ENCODE measurements at places on chromosomes 2 and 18.

DNA sequence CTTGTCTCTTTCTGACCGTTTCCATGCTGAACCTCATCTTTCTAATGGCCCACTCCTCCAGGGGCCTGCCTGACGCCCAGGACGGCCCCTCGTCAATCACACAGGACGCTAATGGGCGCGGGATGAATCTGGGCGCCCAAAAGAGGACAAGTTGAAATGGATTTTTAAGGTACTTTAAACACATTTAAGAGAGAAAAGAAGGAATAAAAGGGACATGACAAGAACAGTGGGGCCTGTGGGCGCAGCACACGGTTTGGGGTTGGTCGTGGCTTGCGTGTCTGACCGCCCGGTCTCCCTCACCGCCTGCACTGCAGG, 607 bp upstream of the UBE2F start:
- DNase-seq = no peak

GRCh38 chr2:228600265-228600664, 418.8 kb upstream of the SPHKAP start:
- no peak for DNase-seq

- DNase-seq = no peak
Observed at GRCh38 chr2:235165136-235165535, 213.3 kb downstream of the SH3BP4 start.

DNA sequence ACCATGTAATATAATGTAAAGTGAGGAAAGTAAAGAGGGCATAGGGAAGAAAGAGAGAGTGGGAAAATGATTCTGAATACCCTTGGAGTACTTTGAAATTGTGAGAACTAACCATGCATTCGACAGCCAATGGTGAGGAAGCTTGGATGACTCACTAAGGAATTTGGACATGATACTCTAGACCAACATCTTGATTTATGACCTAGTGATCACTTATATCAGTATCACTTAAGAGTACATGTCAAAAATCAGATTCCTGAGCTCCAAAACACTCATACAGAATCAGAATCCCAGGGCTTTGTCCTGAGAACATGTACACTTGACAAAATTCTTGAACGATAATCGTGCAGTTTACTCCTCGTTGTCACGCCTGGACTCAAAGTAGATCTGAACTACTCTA, 1899.8 kb upstream of the PIK3C3 start:
- no peak for DNase-seq

DNA sequence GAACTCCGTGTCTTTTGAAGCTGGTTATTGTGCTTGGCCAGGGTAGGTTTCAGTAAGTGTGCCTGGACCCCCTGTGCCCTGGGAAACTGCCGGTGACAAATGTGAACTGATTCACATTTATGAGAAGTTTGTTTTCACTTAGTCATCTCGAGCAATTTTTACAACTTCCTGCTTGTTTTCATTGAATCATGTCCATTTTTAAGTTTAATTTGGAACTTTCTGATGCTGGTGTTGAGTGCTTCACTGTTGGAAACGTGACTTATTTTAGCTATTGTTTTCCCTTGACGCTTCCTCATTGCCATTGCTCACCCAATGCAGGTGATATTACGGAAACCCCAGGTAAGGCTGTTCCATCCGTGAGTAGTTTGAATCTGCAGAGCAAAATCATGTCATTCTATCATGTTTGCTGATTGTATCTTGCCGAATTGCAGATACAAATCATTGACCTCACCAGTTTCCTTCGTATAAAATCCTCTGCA, 97.2 kb downstream of the RTN4 start:
- no peak for DNase-seq

DNA sequence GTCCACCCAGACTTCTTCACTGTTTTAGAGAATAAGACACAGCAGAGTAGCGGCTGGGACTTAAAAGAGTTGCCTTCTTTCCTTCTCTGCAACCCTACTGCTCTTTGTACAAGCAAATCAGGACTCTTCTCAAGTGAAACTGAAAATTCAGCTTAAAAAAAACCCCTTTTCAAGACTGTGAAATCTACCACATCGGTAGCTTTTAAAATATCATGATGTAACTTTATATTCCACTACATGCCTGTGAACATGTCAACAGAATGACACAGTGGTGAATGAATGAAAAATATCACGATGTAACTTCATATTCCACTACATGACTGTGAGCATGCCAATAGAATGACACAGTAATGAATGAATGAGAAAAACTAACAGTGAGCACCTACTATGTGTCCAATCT, 53.4 kb downstream of the TCF4 start:
- no peak for DNase-seq

GRCh38 chr2:9765611-9766531, 77.4 kb upstream of the TAF1B start:
- no peak for DNase-seq

DNA sequence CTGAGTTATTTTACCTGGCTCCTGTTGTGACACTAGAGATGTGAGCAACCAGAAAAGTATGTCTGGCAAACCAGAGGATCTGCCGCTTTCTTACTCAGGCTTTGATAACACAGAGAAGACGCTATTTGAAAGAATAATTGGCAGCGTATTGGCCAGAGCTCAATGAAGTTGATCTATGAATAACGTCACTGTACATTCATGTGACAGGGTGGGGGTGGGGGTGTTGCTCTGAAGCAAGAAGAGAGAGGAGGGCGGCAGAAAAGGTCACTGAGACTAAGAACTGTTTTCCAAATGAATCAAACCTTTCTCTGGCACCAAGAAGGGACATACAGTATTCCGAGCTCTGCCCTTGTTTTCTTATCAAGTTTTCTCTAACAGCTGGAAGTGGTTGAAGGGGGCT, 1.7 kb upstream of the ONECUT2 start:
- no peak for DNase-seq

DNA sequence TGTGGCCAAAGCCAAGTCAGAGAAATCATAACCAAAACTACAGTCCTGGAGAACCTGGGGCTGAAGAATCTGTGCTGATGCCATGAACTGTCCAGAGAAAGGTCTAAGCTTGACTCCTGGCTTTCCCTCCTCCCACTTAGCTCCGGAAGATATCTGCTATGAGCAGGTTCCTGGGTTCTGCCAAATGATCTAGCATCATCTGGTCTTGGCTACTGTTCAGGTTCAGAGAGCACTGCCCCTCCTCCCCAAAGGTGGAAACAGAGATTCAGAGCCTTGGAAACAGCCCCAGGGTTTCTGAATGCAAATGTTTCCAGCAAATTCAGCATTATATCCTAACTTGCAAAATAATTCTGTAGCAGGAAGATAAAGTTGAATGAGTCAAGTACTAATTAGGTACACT, 219.2 kb upstream of the SP5 start:
- no peak for DNase-seq

All from activated CD8-positive, alpha-beta memory T cell treated with anti-CD3 and anti-CD28 coated beads for 4 hours (primary cell).